ENCODE measurements at places on chromosomes 11 and 22.

- DNase-seq, result no peak
Observed at GRCh38 chr22:41239443-41240128, 1.1 kb downstream of the CHADL start.

DNA sequence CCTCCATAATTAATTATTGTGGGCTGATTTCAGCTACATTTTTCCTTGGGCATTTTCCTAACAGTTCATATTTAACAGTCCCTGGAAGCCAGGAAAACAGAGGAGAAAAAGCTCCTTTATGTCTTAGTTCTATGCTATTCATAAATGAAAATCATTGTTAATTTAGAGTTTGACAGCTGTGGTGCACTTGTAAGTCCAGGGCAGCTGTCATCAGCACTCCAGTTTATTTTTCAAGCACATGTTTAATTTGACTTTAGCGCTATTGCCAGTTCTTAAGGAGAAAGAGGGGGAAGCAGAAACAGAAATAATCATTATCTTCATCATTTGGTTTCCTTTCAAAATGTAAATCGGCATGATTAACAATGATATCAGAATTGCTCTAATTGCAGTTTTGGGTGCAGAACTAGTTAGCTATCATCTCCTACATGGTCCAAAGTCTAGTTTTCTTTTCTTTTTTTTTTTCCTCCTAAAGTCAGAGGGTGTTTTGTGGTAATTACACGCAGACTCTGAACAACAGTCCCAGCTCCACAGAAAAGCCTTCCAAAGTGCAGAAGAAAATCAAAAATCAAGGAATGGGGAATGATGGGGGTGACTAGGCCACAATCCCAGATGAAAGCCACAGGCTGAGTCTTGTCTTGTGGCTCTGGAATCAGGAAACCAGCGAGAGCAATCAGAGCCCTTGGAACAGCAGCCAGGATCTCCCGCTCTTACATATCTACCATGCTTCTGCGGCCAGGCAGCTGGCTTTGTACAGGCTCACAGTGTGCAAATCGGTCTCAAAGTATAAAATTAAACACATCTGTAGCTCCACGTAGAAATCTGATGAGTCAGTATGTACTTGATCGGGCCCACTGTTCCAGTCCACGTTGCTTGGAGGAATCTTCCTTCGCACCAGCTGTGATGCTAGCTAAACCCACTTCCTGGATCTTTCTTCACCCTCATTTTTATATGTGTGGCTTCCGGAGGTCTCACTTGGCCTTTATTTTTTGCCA is 91.9 kb downstream of the SPON1 start:
- peak; percentile 82 for DNase-seq

GRCh38 chr22:33539902-33540751 is 380.1 kb downstream of the LARGE1 start:
- DNase-seq, result no peak

GRCh38 chr11:17129003-17129402 is 51.5 kb upstream of the RPS13 start:
- peak; percentile 17 for DNase-seq

DNA sequence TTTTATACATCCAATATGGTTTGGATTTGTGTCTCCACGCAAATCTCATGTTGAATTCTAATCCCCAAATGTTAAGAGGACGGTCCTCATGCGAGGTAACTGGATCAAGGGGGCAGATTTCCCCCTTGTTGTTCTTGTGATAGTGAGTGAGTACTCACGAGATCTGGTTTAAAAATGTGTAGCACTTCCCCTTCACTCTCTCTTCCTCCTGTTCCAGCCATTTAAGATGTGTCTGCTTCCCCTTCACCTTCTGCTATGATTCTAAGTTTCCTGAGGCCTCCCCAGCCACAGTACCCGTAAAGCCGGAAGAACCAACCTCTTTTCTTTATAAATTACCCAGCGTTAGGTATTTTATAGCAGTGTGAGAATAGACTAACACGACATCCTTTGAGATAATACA is 98.6 kb downstream of the TTC28 start:
- no peak for DNase-seq

DNA sequence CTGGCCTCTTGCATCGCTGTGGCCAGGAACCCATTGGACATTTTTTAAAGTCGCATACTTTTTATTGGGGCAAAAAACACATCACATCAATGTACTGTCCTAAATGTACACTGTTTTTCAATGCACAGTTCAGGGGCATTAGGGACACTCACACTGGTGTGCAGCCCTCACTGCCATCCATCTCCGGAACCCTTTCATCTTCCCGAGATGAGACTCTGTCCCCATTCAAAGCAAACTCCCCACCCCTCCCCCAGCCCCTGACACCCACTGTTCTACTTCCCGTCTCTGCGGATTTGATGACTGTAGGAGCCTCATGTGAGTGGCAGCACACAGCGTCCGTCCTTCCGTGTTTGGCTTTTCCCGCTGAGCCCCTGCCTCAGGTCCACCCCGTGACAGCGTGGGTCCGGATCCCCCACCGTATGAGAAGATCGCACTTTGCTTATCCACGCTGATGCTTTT is 41.8 kb upstream of the TH start:
- no peak for DNase-seq

DNA sequence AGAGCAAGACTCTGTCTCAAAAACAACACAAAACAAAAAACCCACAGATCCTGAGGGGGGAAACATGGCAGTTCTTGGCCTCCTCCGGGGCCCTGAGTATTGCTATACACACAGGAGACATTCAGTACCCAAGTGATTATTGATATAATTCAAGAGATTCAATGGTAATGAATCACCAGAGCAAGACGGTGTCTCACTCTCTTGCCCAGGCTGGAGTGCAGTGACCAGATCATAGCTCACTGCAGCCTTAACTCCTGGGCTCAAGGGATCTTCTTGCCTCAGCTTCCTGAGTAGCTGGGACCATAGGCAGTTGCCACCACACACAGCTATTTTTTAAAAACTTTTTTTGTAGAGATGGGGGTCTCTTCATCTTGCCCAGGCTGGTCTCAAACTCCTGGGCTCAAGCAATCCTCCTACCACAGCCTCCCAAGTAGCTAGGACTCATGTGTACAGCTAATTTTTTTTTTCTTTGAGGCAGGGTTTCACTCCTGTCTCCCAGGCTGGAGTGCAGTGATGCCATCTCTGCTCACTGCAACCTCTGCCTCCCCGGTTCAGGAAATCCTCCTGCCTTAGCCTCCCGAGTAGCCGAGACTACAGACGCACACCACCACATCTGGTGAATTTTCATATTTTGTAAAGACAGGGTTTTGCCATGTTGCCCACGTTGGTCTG is 21.8 kb upstream of the PIK3C2A start:
- DNase-seq, result peak; percentile 16

- no peak for DNase-seq
Observed at GRCh38 chr11:5546457-5546856, 1.9 kb downstream of the OR52H1 start.

DNA sequence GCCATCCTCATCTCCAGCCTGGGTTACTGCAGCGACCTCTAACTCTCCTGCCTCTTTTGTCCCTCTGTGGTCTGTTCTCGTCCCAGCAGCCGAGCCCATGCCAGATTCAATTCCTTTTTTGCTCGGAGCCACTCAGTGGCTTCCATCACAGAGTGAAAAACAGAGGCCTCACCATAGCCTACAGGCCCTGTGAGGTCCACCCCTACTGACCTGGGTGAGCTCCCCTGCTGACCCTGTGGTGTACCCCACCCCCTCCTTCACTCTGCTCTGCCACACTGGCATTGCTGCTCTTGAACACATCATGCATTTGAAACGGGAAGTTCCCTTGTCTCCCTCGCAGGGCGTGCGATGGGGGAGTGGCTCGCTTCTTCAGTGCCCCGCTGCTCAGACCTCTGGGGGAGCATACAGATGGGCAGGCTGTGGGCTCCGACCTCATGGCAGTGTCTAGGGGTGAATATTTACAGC is 2.1 kb downstream of the AIP start:
- DNase-seq, result no peak

GRCh38 chr22:22210889-22211833 is 33.4 kb upstream of the VPREB1 start:
- DNase-seq, result no peak

DNA sequence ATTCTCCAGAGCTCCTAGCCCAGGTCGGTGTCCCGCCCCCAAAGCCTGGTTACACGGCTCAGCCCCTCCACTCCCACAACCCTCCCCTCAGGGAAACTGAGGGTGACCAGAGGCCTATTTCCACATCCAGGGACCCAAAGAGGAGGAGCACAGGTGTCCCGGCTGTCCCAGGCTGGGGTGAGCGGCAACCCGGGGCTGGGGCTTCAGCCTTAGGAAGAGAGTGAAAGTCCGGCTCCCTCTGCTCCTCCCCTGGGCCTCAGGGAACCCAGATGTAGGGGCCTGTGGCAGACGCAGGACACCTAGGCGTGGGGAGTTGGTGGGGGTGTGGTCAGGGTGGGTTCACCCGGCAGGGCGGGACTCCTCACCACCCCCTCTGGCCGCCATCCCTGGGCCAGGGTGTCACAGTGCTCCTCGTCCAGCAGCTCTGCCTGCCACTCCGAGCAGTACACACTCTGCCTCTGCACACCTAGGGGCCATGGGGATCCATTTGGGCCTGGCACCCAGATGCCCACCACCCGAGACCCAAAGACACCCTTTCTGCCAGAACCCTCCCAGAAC is 63.1 kb downstream of the ARFGAP3 start:
- DNase-seq, result no peak

DNA sequence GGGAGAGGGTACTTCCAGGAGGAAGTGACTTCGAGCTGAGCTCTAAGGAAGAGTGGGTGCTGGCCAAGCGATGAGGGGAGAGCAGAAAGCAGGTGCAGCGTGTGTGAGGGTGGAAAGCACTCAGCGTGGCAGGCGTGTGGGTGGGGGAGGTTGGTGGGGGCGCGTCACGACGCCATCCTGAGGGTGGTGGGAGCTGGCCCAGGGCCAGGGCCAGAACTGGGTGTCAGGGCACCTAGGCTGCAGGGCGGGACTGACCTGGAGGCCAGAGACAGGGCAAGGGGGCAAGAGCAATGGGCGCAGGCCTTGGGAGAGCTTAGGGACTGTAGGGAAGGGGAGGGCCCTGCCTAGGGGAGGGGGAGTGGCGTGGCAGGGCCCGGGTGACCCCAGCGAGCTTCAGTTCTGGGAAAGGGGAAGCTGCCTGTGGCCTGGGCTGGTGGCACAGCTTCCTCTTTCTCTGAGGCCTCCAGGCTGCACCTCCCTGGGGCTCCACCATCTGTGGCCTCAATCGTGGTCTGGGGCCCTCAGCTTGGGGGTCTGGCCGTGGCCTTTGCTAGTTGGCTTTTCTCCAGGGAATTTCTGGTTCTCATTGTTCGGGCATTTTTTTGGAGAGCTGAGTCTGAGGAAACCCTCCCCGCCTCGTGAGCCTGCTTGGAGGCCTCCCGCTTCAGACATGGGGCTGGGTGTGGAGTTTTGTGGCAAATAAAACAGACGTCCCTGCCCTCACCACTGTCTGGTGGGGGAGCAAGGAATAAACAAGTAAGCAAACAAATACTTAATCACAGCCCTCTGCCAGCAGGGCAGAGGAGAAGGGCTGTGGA is 8.9 kb downstream of the RELT start:
- no peak for DNase-seq

GRCh38 chr11:32827276-32827675 is 2.5 kb upstream of the PRRG4 start:
- DNase-seq, result no peak

DNA sequence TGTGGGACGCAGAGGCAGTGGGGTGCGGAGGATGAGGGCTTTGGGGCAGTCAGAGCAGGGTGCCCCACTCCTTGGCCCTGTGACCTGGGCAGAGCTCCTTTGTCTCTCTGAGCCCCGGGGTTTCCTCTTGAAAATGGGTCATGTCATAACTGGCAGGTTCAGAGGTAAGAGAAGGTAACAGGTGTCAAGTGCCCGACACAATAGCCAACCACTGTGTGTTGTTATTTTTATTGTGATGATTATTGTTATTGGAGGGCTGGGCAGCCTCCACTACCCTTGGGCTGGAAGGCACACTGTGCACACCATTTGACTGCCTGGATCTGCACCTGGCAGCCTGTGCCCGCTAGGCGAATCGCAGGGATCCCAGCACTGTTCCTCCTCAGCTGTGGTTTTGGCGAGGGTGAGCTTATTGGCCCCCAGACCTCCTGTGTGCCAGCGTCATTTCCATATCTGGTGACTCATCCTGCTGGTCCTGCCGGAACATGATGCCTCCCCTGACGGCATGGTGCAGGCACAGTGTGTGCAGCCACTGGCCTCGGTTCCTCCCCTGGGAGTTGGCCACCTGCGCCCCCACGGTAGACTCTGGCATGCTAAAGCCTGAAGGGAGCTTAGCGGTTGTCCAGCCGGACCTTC is 15.4 kb upstream of the SOX10 start:
- peak; percentile 14 for DNase-seq

DNA sequence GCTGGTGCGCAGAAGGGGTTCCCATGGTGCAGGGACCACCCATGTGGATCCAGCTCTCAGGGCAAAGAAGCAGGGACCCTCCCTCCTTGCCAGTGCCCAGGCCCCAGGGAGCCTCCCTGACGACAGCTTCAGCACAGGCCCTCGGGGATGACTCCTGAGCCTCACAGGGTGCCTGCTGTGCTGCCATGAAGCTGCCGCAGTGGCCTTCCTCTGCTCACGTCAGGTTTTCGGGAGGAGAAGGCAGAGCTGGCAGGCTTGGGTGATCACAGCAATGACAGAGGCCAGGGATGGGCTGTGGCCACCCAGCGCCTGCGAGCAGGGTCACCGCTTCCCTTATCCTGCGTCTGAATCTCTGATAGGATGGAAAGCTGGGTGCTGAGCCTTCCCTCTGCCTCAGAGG is 276.2 kb downstream of the BRD1 start:
- DNase-seq, result no peak

DNA sequence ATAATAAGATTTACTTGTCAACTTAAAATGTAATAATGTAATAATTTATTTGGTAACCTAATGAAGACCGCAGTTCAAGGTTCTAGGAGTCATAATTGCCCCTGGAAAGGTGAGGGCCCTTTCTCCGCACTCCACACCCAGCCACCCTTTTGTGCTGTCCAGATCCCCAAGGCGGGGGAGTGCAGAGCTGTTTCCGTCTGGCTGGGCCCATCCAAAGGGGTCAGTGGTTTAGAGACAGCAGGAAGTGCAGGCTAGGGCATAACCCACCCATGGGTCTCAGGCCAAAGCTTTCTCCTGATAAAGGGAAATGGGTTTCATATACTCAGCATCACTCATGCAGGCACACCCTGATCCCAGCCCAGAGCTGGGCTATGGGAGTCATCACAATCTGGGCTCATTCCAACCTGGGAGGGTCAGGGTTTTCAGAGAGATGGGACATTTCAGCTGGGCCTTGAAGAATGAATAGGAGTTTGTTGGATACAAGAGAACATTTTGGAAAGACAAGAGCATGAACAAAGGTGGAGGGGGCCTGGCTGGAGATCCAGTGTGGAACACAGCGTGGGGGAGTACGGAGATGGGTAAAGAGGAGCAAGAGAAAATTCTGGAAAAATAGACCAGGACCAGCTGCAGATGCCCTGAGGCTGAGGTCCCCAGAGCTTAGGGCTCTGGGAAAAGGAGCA is 432.2 kb downstream of the TBC1D22A start:
- no peak for DNase-seq

DNA sequence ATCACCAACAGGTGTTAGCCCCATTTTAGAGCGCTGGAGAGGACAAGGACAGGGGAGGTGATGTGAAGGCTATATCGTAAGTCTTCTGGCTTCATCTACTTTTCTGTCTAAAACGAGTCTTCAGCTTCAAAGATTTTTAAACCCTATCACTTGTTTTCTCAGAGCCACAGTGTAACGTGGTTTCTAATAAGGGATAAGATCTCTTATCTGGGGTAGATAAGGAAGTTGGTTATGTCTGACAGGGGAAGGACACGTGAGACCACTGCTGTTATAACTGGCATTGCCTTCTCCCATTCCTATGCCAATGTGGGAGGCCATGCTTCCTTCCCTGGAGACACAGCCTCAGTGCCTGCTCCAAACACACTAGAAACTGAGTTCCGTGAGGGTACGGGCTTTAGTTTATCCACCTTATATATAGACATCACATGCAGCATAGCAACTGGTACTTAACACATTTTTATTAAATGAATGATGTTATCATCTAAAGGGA is 39.3 kb downstream of the LARGE2 start:
- no peak for DNase-seq

- DNase-seq, result no peak
Observed at GRCh38 chr22:25540166-25540907, 24.1 kb upstream of the GRK3 start.

All from foreskin fibroblast (primary cell).